Hepatic stellate cell (primary cell): ENCODE measurements at places on chromosomes 2 and 18.

- no peak for DNase-seq
Observed at GRCh38 chr18:49616618-49617328, 54.9 kb downstream of the LIPG start.

DNA sequence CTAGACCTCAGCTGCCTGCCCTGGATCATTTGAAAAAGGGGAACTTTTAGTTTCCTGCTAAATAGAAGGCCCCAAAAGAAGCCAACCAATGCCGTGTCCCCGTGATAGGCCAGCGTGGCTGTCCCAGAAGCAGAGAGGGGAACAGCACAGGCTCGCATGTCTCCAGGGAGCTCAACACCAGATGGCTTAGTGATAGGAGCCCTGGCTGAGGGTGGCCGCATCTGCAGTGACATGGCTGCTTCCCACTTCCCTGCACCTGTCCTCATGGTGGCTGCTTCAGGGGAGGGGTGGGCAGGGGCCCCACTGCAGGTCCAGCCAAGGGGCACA is 79.6 kb downstream of the MBP start:
- no peak for DNase-seq

- no peak for DNase-seq
Observed at GRCh38 chr2:108922141-108922915, 66.7 kb downstream of the EDAR start.

DNA sequence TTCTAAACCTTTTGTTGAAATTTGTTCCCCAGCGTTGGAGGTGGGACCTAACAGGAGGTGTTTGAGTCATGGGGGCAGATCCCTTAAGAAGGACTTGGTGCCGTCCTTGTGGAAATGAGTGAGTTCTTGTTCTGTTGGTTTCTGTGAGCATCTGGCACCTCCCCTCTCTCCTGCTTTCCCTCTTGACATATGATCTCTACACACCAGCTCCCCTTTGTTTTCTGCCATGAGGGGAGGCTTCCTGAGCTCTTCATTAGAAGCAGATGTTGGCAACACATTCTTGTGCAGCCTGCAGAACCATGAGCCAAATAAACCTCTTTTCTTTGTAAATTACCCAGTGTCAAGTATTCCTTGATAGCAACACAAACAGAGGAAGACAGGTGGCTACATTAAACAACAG is 23.8 kb downstream of the NABP1 start:
- DNase-seq = no peak

GRCh38 chr2:64331114-64331645 is 122.8 kb upstream of the LGALSL start:
- no peak for DNase-seq

DNA sequence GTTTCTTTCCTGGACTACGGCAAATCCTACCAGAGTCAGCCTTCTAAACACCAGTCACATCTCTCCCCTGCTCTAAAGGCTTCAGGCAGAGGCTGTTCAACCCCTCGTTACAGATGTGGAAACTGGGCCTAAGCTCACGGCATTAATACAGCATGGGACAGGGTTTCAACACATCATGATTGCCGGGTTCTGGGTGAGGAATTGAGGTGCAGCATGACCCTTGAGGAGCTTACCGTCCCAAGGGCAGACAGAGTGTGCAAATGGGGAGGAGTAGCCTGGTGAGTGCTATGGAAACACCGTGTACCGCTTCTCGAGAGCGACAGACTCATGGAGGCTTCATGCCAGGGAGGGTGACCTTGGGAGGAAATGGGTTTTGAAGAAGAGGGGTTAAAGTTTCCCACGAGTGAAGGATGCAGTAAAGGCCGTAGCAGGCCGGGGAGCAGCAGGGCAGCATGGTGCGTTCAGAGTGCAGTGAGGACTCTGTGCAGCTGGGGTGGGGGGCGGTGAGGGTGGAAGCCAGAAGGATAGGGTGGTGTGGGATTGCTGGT is 51.1 kb downstream of the TGOLN2 start:
- DNase-seq = no peak

- no peak for DNase-seq
Observed at GRCh38 chr18:53944721-53945120, 279.7 kb downstream of the MBD2 start.

GRCh38 chr2:31972059-31972458 is 38.7 kb downstream of the MEMO1 start:
- DNase-seq = no peak

GRCh38 chr2:175147186-175147585 is 20.8 kb downstream of the ATF2 start:
- peak; percentile 3 for DNase-seq

GRCh38 chr2:5845798-5846330 is 153.7 kb downstream of the SOX11 start:
- no peak for DNase-seq

- no peak for DNase-seq
Observed at GRCh38 chr2:23495661-23496114, 110.7 kb downstream of the KLHL29 start.

DNA sequence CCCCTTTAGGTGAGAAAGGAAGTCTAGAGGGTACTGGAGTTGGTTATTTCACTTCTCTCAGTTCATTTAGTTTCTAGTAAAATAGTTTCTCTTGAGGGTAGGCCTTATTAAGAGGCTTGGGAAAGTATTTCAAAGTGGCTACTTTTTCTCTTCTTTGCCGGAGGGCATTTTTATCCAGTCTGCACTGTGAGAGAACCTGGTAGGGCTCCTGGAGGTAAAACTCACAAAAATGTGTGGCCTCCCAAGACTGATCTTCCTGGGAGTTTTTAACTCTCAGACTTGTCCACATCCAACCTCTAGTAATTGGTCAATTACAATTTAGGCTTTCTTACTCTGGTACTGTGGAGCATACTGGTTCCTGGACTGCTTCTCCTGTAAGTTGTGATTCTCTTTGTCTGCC is 28.0 kb downstream of the EHBP1 start:
- DNase-seq = no peak

DNA sequence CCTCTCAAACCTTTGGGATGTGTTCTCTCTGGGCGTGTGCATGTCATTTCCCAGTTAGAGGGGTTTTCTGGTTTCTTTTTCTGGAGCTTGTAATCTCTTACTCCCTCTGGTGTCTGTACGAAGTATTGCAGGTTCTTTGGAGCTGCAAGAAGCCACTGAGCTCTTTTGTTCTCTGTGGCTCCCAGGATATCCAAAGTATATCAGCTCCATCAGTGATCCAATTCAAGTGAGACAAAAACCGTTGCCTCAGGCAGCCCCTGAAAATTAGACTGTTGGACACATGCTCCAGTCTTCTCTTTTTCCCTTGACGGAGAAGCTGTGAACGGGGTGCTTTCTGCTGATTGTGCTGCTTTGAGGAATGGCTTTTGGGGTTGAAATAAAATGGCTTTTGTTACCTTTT is 59.0 kb upstream of the LDLRAD4 start:
- peak; percentile 60 for DNase-seq

DNA sequence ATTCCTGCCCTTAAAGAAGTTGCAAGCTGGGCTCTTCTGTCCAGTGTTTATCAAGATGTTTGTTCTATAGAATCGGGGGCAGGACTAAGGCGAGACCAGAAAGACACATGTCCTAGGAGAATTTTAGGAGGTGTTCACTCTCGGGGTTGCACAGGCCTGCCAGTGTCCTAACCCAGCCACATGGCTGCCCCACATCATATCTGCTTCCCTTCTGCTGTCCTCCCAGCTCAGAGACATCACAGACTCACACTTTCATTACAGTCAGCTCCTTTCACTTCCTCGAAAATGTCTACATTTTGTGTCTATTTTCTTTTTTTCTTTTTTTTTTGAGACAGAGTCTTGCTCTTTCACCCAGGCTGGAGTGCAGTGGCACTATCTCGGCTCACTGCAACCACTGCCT is 10.7 kb upstream of the MRO start:
- DNase-seq = no peak

DNA sequence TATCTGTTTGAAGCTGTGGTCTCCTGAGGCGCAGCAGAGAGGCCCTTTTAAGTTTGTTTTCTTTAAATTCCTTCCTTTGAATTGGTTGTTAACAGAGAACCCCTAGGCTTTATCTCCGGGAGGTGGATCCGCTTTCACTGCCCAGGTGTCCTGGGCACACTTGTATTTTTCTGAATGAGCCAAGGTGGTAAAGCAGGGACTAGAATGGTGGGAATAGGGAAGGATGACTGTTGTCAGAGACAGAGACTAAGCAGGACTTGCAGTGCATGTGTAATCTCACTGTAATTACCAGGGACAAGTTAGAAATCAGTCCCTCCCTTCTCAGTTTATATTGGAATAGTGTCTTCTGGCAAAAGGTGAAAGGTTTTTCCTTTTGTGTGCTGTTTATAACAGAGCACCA is 72.8 kb downstream of the PHLPP1 start:
- no peak for DNase-seq

DNA sequence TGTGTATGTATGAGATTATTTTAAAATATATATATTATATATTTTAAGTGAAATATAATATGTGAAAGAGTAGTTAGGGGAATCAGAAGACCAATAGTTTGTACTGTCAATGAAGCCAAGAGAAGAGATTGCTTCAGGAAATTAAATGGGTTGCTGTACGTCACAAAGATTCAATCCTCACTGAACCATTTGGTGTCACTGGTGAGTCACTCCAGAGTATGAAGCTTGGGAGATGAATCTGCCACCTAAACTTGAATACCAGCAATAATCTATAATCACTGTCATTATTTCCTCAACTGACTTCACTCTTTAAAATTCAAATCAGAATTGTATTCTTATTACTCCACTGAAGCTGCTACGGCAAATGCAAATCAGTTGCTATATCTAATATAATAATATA is 41.9 kb upstream of the SCN9A start:
- DNase-seq = no peak

GRCh38 chr2:238163481-238164198 is 4.9 kb downstream of the ERFE start:
- no peak for DNase-seq

DNA sequence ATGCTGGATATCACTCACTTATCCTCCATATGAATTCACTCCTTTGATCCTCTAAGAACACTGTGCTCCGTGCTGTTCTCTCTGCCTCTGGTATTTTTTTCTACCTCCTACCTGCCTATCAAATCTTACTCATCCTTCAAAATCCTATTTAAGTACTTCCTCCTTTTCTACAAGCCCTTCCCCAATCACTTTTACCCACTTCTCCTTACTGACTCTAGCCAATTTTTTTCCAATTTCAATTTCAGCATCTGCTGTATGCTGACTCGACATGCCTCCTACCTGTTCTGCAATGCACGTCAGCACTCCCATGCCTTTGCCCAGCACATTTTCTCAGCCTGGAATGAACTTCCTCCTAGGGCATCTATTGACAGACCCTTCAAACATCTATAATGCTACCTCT is 37.3 kb upstream of the LNPK start:
- no peak for DNase-seq

DNA sequence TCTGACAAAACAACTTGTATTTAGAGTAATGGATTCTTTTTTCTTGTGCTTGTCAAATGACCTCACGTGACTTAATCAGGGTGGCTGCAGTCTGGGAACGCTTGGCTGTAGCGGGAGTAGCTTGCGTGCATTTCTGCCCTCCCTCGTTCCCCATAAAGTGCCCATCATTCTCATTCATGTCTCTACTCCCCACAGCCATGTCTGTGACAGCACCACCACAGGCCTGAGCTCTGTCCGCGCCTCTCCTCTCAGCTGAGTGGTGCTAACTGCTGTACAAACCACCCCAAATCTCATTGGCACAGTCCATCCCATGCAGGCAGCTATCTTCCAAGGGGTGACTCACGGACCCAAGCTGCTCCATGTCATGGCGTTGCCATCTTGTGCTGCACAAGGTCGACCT is 161.7 kb downstream of the TSN start:
- no peak for DNase-seq

DNA sequence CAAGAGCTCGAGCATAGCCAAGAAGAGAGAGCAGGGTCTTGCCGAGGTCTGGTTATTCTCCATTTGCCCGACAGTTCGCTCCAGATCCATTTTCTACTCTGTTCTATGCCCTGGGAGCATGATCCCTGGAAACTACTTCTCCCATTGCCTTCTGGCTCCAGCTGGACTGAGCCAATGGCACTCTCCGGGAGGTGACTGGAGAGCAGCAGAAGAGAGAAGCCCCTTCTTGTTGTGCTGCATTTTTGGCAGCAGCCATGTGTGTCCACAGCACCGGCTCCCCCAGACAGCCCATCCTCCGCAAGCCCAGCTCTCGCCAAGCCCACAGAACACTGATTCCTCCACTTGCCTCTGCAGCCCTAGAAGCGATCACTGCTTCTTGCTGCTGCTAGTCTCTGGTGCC is 345.5 kb downstream of the TNS1 start:
- no peak for DNase-seq

GRCh38 chr2:69538872-69539548 is 101.8 kb upstream of the NFU1 start:
- no peak for DNase-seq

- no peak for DNase-seq
Observed at GRCh38 chr2:113905886-113906285, 16.0 kb downstream of the ACTR3 start.

DNA sequence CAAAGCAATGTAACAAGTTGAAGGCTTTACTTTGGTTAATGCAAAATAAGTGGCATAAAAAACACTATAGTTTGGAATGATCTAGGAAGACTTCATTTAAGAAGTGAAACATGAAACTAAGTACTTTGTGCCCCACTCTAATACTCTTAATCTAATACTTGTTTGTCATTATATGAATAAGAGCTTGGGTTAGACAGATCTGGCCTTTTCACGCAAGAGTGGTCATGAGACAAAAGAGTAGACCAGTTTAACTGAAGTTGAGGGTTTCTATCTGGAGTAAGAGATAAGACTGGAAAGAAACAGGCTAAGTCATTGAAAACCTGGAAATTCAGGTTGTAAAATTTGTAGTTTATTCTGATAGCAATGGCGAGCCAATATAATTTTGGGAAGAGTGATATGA is 2.8 kb downstream of the SLC30A6 start:
- DNase-seq = no peak

GRCh38 chr2:141557329-141558095 is 573.3 kb downstream of the LRP1B start:
- DNase-seq = peak; percentile 16

DNA sequence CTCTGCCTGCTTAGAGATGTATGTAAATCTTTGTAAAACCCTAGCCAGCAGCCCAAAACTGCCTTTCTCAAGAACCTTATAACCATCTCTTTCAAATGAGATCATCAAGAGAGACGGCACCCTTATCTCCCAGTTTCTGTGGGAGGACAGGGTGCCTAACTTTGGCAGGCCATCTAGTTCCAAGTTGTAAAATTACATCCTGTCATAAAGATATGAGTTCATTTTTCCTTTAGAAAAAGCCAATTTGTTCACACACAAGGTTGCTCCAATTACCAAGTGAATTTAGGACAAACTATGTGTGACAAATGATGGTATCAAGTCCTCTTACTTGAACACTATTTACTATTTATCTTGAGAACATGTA is 65.3 kb downstream of the MEMO1 start:
- DNase-seq = no peak

GRCh38 chr2:197435598-197436420 is 981 bp upstream of the SF3B1 start:
- DNase-seq = no peak

DNA sequence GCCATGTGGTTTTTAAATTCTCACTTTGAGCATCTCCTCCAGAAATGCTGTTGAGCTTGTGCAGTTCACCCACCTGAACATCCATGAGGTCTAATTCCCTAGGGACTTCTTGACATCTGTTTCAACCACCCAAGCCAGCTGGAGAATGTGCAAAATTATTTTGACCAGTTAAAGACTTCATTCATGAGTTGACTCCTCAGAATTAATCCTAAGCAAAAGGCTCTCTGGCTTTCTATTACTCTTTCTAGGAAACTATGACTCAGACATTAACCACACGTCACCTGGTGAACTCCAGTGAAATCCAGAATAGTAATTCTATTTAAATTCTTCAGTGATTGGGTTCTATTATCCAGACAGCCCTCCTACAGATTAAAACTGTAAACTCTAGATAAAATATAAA is 247.5 kb downstream of the NBAS start:
- peak; percentile 3 for DNase-seq

GRCh38 chr2:195734395-195734794 is 77.4 kb downstream of the SLC39A10 start:
- DNase-seq = peak; percentile 5
